ENCODE measurements at places on chromosomes 7 and 10.

GRCh38 chr10:11018432-11018841 is 765 bp downstream of the CELF2 start:
- DNase-seq, result no peak

- DNase-seq, result no peak
Measured at GRCh38 chr10:120691625-120692024, 159.5 kb upstream of the WDR11 start.

DNA sequence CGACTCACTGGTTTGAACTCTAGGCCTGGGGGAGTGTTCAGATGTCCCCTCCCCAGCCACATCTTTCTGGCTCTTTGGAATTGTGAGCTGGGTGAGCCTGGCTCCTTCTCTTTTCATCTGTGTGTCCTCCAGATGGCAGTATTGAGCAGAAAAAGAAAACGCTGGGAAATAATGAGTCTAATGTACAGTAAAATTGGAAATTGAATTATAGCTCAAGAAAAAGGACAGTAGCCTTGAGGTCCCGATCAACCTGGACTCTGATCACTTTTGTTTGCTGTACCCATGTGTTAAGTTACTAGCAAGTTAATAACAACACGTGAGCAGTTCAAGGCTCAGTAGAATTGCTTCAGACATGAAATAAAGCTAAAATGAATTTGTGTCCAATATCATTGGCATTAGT is 77.9 kb downstream of the SNX10 start:
- DNase-seq, result peak; percentile 12

GRCh38 chr10:95266674-95267095 is 24.1 kb downstream of the PDLIM1 start:
- peak; percentile 57 for DNase-seq

GRCh38 chr7:117146059-117146458 is 176.8 kb downstream of the WNT2 start:
- DNase-seq, result no peak

- DNase-seq, result no peak
Measured at GRCh38 chr7:27689591-27690164, 27.0 kb upstream of the HIBADH start.

Data from HFF-Myc (cell line).